Hematopoietic multipotent progenitor cell (in vitro differentiated cells): ENCODE measurements at places on chromosomes 7 and 10.

- no peak for DNase-seq
Observed at GRCh38 chr7:139773371-139773770, 4.4 kb downstream of the HIPK2 start.

DNA sequence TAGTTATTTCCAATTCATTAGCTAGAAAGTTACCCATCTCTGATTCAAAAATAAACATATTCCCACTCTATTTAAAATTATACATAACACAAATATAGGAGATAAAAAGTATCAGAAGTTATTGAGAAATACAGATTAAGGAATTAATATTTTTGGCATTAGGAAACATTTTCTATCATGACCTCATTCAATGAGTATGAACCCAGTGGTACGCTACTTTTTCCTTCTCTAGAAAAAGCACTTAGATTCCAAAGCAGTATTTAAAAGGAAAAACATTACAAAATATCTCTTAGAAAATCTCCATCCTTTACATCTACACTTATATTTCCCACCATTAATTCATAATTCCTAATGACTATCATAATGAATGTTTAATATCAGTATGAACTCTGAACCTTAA is 240.6 kb upstream of the GNAI1 start:
- no peak for DNase-seq

DNA sequence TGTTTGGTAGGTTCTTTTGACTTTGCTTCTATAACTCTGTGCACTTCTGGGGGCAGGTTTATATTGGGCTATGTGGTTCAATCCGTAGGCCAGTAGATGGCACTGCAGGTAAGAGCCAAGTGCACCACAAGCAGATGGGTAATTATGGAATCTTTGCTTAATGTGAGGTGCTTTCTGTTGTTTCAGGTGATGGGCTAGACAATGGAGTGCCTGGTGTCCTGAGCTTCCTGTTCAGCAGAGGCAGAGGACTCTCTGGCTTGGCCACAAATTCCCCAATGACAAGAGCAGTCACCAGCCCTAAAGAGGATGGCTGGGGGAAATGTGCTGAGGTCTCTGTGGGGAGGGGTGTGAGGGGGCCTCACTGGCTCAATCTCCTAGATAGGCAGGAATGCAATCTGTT is 455.0 kb downstream of the CCSER2 start:
- DNase-seq: no peak

- DNase-seq: no peak
Observed at GRCh38 chr7:83021032-83021431, 141.7 kb downstream of the PCLO start.

DNA sequence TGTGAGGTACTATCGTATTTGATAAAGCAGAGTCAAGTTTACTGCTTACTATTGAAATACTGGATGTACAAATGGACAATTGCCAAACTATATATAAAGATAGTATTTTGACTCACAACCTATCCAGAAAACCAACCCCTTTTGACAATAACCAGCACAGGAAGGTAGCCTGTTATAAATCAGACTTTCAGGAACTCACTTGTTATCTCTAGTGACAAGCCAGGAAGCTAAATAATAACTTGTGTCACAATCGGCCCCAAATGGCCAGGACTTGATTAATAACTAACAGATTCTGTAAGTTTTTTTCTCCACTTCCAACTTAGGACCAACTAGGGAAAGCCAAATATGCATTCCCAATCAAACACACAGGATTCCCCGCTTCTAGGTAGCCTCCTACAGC is 38.8 kb upstream of the SLC35G1 start:
- DNase-seq: no peak

GRCh38 chr7:128408709-128409595 is 830 bp downstream of the IMPDH1 start:
- DNase-seq: no peak

DNA sequence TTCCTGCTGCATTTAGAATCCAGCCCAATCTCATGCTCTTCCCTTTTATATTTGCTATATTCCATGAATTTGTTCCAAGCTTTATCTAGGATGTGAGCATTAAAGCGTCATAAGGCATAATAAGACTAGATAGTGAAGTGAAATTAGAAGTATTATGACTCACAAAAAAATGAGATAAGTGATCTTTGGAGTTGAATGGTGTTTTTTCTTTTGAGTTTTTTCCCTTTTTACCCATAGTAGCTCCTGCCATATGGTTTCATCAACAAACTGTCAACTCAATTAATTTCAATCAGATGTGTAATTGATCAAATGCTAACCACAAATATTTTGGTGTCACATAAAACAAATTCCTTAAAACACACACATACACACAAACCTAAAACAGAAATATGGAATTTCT is 17.0 kb downstream of the KLHDC10 start:
- DNase-seq: no peak

DNA sequence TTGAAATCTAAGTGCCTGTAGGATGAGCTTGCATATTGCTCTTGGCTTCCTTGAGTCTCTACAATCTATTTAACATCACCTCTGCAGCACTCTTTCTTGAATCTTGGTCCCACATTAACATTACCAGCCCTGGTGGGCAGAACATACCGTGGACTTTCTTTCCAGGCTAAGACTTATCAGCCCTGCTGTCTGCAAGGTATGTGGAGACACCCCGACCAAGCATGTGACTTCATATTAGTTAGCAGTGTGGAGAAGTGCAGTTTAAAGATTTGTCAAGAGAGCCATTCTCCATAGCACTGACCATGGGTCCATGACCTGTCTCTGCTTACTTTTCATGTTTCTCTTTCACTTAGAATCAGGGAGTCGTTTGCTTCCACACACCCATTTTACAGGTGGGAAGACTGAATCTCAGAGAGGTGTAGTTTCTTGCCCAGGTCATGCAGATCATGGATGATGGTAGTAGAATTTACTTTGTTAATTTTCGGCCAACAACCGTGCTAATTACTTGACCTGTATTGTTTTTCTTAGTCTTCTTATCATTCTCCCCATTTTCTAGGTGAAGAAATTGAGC is 6.0 kb downstream of the CCNY start:
- DNase-seq: no peak

- DNase-seq: no peak
Observed at GRCh38 chr10:108180878-108181277, 1016.4 kb upstream of the SORCS1 start.

GRCh38 chr7:83684928-83685327 is 36.0 kb upstream of the SEMA3E start:
- DNase-seq: no peak
